ENCODE measurements at places on chromosomes 7 and 10. TPM values are rescaled to one million over a fixed set of nuclear protein-coding genes. Genes with fewer than 3 reads are reported as not detected.

SFRP4 gene
- 0.10 TPM for total RNA-seq

AEBP1 gene
- 79.7 TPM for total RNA-seq

IL6 gene
- 14.3 TPM for total RNA-seq

GRCh38 chr10:102261842-102262241 lies 16.5 kb downstream of the GBF1 start:
- DNase-seq = no peak

- DNase-seq = no peak
Observed at GRCh38 chr7:132112657-132113056, 463.6 kb downstream of the PLXNA4 start.

- DNase-seq = no peak
Observed at GRCh38 chr7:44152971-44153947, 12.1 kb upstream of the MYL7 start.
